ENCODE measurements at places on chromosomes 5 and 9.

GRCh38 chr9:109335929-109336328 is 15.1 kb upstream of the EPB41L4B start:
- DNase-seq: no peak

DNA sequence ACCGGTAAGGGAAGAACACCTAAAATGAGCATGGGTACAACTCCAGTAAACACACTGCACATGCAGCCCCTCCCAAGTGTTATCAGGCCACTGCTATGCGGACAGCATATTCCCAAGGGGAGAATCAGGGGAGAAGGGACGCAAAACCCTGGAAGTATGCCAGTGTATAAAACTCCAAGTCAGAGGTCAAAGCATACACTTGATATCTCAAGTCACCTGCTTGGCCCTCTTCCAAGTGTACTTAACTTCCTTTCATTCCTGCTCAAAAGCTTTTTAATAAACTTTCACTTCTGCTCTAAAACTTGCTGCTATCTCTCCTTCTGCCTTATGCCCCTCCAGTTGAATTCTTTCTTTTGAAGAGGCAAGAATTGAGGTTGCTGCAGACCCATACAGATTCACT is 408.1 kb downstream of the HTR1A start:
- DNase-seq: no peak

DNA sequence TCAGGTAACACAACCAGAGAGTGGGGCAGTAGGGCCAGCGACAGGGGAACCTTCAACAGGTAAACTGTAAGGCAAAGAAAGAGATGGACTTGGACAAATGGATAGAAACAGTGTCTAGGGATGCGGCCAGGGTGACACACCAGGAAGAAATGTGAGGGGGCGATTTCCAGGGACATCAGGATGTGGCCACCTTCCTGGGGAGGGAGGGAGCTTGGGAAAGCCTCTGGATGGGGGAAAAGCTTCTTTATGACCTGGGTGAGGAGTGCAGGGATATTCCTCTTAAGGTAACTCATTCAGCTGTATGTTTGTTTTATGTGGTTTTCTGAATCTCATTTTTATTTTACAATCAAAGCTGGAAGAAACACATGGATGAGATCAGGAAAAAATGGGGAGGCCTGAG is 11.9 kb upstream of the NXNL2 start:
- DNase-seq: no peak

DNA sequence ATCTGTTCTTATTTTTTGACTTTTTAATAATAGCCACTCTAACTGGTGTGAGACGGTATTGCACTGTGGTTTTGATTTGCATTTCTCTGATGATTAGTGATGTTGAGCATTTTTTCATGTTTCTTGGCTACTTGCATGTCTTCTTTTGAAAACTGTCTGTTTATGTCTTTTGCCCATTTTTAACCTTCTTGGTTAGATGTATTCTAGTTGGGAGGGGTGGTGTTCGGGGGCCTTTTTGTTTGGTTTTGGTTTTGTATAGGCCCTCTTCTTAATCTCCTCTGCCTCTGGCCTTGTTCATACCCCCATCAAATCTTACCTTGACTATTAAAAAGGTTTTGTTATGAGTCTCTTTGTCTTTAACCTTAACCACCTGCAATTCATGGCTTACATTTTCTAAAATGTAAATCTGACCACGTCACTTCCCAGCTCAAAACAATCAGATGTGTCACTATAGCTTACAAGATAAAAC is 107.8 kb upstream of the NR4A3 start:
- DNase-seq: no peak

DNA sequence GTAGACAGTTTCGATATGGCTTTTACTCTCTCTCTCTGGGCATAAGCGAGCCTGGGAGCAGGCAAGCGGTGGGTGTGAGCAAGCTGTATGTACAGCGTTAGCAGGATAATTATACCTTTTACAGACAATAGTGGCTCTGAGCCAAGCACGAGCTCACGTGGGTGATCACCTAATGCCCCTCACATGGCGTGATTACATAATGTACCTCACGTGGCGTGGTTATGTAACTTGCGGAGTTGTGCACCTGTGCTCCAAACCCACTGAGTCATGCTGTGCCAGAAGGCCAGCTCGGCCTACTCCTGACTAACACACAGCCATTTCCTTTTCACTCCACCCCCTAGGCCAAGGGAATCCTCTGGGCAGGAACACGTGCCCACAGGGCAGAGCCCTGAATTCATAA is 797.2 kb downstream of the EFNA5 start:
- DNase-seq: no peak

- DNase-seq: no peak
Observed at GRCh38 chr9:116320290-116320689, 166.7 kb downstream of the PAPPA start.

GRCh38 chr5:41526699-41527098 is 16.3 kb upstream of the PLCXD3 start:
- no peak for DNase-seq

- no peak for DNase-seq
Observed at GRCh38 chr9:318646-319045, 104.0 kb downstream of the DOCK8 start.

DNA sequence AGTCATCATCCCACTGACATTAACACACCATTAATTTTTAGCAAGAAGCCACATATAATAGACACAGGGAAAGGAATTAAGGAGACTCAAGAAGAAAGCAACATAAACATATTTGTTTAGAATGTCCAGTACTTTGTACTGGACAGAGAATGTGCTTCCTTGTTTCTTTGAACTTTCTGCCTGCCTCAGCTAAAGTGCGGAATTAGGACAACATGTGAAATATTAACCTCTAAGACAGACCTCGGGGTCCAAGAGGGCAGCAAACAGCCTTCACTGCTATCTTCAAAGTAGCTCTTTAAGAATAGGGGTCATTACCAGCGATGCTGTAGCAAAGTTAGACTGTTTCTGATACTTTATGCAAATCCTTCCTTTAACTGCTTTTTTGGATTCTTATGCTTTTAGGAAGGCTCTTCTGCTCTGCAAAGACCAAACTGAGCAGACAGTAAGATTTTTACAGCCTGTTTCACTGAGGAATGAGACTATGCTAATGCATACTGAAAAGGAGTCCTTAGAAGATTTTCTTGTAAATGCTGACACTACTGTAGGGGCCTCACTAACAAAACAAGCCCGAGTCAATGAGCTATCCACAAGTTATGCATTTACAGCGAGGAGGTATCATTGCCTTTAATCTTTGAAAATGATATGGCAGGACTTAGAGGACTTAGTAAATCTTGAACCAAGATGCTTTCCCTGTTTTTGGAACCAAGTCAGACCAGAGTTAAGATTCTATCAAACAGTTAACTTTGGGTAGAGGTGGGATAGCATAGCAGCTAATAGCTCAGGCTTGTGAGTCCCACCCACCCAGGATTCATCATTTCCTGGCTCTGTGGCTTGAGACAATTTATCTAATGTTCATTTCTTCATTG is 23.8 kb downstream of the DAB2 start:
- DNase-seq: no peak

GRCh38 chr9:129108805-129109536 is 1.6 kb downstream of the CRAT start:
- DNase-seq: no peak

- DNase-seq: no peak
Observed at GRCh38 chr5:2184563-2185540, 302.1 kb upstream of the IRX4 start.

- no peak for DNase-seq
Observed at GRCh38 chr5:149567226-149567625, 14.1 kb upstream of the ARHGEF37 start.

DNA sequence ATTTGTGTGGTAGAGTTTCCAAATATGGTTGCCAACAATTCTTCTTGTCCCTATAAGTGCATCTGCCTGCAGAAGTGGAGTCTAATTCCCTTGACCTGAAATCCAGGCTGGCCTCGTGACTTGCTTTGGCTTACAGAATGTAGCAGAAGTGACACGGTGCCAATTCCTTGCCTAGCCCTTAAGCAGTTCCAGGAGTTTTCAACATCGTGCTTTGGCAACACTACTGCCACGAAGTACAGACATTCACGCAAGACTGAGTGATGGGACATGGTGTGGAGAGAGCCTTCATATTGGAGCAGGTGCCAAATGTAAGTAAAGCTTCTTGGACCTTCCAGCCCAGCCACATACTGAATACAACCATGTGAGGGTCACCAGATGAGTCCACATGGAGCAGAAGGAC is 92.9 kb upstream of the NEK6 start:
- no peak for DNase-seq

All from GM13977 (cell line).